ENCODE measurements at places on chromosomes 2 and 18.

DNA sequence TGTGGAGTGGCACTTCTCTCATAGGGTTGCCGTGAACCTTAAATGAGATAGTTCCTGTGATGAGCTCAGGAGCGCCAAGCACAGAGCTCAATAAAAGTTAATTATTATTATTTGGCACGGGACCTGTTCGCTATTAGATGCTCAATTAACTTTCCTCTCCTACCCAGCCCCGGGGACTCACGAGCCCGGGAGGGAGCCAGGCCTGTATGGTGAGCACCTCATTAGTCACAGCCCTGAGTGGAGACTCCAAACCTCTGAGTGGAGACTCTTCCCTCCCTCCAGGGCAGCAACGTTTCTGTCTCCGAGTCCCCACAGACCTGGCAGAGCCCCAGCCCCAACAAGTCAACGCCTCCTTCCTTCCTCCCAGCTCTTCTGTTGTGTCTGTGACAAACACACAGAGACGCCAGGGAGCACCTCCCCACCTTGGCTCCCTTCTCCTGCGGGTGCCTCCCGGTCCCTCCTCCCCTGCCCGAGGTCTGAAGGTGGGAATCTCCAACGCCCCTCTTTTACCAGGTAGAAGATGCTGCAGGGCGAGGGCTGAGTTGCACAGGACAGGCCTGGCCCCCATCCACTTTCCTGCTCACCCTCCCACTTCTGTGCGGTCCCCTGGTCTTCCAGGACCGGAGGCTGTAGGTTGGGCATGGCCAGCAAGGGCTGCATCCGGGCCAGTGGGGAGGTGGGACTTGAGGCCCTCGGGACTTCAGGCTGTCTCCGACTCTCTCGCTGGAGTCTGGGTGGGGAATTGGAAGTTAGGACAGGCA is 52.7 kb upstream of the ODC1 start:
- no peak for DNase-seq

- DNase-seq = no peak
Measured at GRCh38 chr2:233060501-233060979, 398 bp downstream of the INPP5D start.

DNA sequence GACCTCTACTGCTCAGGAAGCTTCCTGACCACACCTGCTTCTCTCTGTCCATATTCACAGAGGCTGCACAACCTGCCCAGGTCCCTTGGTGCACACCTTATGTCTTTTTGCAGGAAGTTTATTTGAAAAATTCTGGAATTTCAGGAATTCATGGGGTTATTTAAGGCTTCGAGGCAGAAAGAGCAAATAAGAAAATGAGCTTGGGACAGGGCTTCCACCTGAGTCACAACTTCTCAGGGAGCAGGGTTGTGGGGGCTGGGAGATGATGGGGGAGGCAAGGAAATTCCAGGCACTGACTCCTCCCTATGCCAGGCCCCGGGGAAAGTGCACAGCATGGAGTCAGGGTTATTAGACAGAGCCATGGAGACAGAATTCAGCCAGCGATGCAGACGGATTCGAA is 57.7 kb downstream of the INHBB start:
- DNase-seq = no peak

DNA sequence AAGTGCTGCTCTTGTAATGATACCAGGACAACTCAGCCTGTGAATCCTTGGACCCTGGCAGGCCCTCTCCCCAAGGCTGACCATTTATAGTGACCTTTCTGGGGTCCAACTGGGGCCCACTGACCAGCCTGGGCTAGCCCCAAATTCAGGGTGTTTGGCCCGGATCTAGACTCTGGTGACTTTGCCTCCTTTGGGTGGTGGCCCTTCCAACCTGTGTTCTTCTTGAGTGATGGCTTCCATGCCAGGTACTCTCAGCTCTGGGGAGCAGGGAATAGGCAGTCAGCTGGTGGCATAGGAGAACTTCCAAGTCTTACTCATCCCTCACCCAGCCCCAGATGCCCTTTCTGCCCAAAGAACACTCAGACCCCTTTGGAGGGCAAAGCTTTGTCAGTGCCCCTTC is 10.3 kb downstream of the MYO7B start:
- DNase-seq = no peak

GRCh38 chr2:200620606-200621390 is 35.0 kb downstream of the AOX1 start:
- DNase-seq = no peak

DNA sequence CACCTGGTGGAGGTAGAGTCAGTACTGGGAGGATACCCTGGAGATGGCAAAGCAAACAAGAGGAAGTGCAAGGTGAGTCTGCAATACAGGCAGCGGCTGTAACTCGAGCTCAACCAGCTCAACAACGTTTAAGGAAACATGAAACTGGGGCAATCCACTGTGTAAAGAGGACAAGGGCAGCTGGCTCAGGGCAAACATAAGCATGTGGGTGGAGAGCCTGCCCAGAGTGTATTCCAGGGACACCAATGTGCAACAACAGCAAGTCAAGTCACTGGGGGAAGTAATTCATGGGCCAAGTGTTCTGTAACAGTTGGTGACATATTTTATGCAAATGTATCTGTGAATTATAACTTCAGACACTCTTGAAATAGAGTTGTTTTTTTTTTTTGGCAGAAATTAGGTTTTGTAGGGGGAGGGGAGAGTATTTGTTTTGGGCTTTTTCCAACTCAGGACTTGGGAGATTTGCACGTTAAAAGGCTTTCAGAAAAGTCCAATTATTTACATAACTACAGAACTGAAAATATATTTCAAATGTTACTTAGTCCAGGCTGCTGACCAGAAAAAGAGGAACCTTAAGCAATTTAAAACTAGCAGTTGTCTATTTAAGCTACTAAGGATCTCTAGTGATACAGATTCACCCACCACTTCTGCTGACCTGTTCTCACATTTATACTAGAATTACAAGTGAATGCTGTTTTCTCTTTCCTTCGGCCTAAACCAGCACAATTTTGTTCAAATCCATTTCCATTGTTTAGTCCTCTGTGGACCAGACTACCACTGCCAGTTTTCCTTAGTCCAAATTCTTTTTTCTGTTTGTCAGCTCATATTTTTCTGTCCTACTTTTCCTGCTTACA is 18.6 kb downstream of the NRXN1 start:
- DNase-seq = no peak

GRCh38 chr18:21053127-21053526 is 58.5 kb downstream of the ROCK1 start:
- DNase-seq = peak; percentile 74

DNA sequence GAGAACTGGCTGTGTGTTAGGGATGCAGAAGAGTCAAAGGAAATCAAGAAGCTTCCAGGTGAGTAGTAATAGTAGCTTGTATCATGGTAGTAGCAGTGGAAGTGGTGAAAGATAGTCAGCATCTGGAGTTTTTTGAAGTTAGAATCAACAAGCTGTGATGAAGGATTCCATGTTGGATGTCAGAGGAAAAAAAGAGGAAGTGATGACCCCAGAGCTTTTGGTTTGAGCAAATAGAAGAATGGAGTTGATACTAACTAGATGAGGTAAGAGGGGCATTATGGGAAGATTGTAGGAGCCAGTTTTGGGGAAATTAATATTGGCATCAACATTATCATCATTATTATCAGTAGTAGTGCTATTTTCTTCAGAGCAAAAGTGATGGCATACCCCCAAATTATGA is 542.2 kb downstream of the XIRP2 start:
- no peak for DNase-seq

DNA sequence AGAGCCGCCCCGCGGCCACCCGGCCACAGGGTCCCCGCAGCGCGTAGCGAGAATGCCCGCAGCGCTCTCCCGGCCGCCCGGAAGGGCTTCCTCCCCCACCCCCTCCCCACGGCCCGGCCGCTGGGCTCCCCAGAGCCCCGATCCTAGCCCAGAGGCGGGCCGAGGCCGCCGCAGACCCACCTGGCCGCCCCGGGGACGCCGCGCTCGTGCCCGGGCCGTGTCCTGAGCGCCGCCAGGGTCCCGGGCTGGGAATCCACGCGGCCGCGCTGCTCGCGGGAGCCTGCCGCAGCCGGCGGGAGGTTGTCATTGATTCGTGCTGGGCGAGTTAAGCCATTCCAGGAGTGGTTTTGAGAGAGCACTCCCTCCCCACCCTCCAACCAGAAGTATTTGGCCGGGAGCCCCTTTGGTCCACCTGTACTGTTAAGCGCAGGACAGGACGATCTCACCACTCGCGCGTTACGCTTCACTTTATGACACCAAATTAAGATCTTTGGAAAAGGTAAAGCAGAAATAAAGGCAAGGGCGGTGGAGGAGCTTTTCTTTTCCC is 206.4 kb upstream of the SMAD2 start:
- DNase-seq = no peak

- DNase-seq = no peak
Measured at GRCh38 chr2:127660291-127660578, 14.3 kb downstream of the GPR17 start.

DNA sequence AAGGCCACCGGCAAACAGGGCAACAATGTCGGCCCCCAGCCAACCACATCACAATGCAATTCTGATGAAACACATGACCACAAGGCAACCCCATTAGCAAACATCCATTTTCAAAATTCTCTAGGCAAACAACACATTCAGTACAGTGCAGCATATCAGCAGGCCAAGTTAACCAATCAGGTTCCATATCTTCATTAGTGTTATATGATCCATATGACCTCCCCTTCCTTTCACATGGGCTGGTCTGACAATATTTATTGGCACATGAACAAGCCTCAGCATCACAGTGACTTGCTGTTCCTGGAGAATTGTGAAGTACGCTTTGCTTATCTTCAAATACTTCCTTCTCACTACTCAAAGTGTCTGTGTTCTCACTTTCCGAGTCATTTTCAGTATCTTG is 19.8 kb downstream of the RNF103 start:
- DNase-seq = no peak
